ENCODE measurements at places on chromosomes 6 and 20.

GRCh38 chr20:15200147-15200565 is 862.7 kb upstream of the FLRT3 start:
- DNase-seq, result no peak

GRCh38 chr6:168601546-168601945 is 160.6 kb downstream of the SMOC2 start:
- no peak for DNase-seq

DNA sequence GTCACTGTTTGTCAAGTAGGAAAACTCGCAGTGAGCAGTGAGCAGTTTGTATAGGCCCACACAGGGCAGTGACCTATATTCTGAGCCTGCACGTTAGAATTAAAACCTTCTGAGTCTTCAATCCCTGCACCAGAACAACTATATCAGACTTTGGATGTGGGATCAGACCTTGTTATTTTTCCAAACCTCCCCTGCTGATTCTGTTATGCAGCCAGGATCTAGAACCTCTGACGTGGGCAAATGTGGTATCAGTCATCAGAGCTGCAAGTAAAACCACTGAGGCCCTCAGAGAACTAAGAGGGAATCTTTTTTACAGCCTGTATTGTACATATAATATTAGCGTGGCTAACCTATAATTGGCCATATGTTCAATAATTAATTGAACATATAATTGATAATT is 32.0 kb upstream of the AKAP7 start:
- no peak for DNase-seq

DNA sequence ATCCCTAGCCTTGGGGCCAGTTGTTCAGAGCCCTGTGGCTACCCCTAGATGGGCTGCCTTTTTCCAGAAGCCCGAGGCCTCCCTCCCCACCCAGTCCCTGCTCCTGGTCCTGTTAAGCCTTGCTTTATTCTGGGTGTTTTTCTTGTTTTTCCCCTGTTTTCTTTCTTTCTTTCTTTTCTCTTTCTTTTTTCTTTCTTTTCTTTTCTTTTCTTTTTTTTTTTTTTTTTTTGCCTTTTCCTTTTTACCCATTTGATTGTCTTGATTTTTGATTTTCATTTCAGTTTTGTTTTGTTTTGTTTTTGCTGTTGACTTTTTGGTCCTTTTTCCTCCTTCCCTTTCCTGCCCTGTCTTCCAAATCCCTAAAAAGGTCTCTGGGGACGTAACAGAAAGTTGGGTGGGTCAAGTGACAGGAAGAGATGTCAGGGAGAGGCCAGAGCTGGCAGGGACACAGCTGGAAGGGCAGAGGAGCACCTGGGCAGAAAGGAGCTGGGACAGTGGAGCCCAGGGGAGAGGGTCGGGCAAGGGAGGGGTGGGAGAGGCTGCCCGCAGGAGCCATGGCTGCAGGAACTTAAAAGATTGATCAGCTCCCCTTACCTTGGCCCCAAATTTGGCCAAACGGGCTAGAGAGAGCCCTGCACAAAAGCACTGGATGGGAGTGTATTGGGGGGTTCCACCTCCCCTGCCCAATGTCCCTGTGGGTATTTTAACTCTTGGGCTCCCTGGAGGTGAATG is 27.6 kb downstream of the MYH7B start:
- no peak for DNase-seq

DNA sequence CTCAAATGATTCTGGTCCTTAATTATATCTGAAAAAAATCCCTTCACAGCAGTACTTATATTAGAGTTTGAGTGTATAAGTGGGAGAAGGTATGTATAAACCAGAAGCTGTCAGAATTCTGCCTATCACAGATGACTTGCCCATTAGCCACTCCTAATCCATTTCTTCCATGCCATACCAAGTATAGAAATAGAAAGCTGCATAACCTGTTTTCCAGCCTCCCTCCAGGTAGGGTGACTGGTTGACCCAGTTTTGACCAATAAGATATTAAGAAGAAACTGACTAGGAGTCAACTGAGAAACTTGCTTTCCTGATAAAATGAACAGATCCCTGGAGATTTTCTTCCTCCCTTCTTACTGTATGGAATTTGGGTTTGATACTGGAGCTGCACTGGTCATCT is 112.2 kb upstream of the GRIK2 start:
- DNase-seq, result no peak

- DNase-seq, result no peak
Measured at GRCh38 chr20:10539818-10540553, 104.9 kb downstream of the SLX4IP start.
